ENCODE measurements at places on chromosomes 5 and 9. TPM values are rescaled to one million over a fixed set of nuclear protein-coding genes. Genes with fewer than 3 reads are reported as not detected.

GRCh38 chr5:173881811-173882575 is 6.2 kb upstream of the CPEB4 start:
- DNase-seq: peak; percentile 64

IL11RA gene
- 6.1 TPM for total RNA-seq

DNA sequence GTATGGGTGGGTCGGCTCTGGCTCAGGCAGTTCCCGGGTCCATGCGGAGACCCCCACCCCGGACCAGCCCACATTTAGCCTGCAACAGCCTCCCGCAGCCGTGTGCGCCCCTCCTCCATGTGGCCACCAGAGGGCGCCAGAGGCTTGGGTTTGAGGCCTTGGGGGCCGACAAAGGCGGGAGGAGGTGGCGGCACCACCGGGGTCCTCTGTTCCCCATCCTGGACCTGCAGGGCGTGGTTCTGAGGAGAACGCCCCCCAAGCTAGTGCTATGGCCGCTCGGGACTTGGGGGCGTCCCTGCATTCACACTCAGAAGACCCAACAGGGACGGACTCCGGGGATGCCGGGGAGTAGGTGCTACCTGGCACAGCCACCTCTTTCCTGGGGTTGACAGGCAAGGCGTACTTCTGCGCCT is 16.5 kb downstream of the ASS1 start:
- peak; percentile 72 for DNase-seq

SLC46A2 gene
- not detected for total RNA-seq

CBY3 gene
- not detected for total RNA-seq

GRCh38 chr5:110099572-110099971 is 409.8 kb downstream of the MAN2A1 start:
- no peak for DNase-seq

UCK1 gene
- total RNA-seq: 36.5 TPM

DNA sequence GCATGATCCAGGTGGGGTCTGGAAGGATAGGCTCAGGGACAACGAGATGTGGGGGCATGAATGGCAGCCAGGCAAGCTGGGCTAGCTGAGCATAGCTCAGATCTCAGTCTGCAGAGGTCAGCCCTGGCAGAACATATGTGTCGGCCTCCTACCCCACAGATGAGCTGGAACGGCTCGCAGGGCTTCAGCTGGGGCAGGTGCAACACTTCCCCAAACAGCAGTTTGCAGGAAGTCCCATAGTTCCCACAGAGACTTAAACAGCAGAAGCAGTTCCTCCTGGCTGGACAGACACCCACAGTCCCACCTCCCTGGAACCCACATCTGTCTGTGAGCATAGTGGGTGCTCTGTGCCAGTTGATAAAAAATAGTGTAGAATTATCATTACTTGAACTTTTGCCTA is 404.6 kb downstream of the GADD45G start:
- DNase-seq: no peak

BTF3 gene
- total RNA-seq: 680 TPM

DNA sequence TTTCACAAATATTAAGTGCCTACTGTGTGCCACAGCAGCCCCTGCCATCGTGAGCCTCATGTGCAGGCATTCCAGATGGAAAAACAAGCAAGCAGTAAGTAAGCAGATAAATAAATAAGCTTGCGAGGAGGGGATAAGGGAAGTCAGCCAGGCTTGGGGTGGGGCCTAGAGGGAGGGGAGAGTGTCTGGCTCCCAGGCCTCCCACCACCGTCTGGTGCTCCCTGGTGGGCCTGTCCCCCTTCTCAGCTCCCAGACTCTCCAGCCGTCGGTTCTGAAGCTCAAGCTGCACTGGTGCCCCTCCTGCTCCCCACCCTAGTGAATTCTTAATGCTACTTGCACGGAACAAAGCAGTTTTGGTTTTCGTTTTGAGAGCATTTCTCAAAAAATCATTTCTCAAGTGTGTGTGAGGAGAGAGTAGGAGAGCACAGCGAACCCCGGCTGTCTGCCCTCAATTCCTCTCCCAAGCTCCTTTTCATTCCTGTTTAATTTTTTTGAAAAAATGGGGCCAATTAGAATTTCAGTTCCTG is 6.6 kb upstream of the IER5L start:
- no peak for DNase-seq

- DNase-seq: peak; percentile 15
Observed at GRCh38 chr5:121251954-121252353, 599.7 kb upstream of the FTMT start.

DNA sequence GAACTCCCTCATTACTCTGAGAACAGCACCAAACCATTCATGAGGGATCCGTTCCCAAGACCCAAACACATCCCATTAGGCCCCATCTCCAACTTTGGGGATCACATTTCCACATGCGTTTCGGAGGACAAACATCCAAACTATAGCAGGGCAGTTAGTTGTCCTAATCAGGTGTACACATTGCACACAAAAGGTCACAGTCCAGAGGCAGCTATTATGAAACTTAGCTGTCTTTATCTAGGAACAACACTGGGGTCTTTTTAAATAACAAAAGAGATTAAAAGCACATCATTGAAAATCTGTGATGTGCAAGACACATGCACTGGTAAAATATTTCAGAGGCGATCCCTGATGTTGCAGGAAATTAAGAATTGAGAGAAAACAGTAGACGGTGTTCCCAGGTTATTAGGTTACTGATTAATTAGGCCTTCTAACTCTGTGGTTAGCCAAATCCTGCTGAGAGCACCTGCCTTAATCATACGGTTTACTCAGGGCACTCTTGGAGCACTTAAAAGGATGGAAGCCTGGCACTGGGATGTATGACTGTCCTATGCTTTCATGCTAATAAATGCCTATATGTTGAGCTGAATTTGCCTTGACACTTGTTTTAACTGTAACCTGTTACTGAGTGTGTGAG is 1574.5 kb upstream of the WWC1 start:
- no peak for DNase-seq

DNA sequence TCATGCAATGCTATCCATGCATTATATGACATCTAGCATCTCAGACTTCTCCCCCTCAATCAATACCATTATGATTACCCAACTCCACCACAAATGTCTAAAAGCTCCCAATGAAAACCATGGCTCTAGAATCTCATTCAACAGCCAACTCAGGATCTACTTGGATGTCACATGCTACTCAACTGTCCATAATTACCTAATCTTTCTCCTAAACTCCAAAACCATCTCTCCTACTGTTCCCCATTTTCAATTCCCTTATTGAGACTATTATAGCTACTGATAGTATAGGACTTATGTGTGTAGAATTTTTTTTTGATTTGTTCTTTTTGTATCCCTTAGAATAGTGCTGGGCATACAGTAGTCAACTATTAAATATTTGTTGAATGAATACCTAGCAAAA is 8.2 kb upstream of the STRBP start:
- DNase-seq: no peak
